ENCODE measurements at places on chromosomes 7 and 10. TPM values are rescaled to one million over a fixed set of nuclear protein-coding genes. Genes with fewer than 3 reads are reported as not detected.

DNA sequence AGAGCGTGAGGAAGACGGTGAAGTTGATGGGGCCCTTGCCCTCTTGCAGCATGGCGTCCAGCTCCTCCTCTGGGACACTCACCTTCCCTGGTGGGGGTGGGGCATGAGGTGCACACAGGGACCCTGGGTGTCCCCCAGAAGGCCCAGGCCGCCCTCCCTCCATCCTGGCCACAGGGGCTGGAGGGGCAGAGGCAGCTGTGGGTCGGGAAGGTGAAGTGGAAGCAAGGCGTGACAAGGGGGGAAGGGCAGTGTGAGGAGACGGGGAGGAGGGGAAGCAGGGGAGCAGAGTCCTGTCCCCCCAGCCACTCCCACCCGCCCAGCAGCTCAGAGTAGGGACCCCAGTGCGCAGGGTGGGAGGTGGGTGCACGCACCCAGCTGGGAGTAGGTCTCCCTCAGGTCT, 791 bp downstream of the MYL7 start:
- DNase-seq = no peak

GRCh38 chr10:103224133-103224532, 21.6 kb upstream of the RPEL1 start:
- DNase-seq = no peak

DNA sequence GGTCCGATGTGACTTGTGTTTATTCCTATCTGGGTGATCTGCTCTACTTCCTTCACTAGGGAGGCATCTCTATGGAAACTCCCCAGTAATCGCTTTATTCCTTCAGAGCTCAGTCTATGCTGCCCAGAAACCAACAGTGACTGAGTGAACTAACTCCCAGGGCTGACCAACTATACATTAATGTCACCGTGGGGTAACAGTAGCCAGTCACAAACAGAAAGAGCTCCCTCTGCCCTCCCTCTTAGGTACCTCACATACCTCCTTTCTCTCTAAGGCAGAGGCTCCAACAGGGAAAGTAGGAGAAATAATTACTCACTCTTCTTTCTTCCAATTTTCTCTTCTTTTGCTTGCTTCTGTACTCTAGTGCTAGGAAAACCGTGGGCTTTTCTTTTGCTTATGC, 855.0 kb downstream of the REEP3 start:
- DNase-seq = no peak

HIPK2 gene
- polyA plus RNA-seq = 27.1 TPM

DNA sequence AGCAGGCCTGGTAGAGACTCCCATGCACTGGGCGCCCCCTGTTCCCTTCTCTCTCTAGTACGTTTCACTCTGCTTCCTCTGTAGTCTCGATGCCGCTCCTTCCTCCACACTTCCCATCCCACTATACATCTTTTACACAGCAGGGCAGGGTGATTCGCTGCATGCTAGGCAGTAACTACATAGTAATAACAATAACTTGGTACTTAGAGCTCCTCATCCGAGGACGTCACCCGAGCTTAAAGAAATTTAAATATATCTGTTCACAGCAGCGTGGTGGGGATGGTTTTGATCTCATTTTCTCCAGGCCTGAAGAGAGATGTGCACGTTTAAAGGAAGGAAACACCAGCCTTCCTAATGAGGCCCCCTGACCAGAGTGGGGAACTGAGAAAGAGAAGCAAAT, 276.9 kb downstream of the SKAP2 start:
- DNase-seq = no peak

DNA sequence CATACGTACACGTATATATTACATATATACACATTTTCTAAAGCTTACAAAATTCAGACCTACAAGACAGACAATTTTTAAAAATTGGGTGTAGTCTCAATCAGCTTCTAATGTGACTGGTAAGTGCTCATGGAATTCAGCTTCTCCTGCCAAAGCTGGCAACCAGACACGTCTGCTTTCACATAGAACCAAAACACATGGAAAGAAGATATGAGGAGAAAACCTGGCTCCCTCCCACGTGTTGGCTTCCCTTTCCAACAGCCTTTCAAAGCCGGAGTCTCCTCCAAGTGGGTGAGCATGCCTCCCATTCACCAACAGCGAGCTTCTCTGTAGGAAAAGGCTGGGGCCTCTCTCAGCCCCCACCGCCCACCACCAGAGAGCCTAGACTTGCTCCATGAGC, 33.4 kb downstream of the CDCA7L start:
- DNase-seq = peak; percentile 66

PRLHR gene
- polyA plus RNA-seq = not detected

- no peak for DNase-seq
Observed at GRCh38 chr10:80611481-80612185, 73.9 kb downstream of the SH2D4B start.

COL26A1 gene
- polyA plus RNA-seq = not detected

DNA sequence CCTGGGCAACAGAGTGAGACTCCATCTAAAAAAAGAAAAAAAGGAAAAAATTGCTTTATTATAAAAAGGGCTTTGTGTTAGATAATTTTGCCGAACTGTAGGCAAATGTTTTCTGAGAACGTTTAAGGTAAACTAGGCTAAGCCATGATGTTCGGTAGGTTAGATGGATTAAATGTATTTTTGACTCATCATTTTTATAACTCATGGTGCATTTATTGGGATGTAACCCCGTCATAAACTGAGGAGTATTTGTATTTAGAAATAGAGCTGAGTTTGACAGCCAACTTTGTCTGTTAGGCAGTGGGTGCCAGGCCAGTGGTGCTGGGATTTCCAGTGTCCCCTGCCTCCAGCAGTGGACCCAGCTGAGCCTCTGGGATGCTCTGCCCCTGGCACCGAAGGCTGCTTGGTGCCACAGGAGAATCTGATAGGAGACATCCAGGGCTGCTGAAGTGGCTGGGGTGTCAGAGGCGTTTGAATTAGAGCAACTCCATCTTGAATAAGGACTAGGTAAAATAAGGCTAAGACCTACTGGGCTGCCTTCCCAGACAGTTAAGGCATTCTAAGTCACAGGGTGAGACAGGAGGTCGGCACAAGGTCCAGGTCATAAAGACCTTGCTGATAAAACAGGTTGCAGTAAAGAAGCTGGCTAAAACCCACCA, 114.9 kb upstream of the EEPD1 start:
- no peak for DNase-seq

- peak; percentile 85 for DNase-seq
Observed at GRCh38 chr10:25174461-25175230, at the start of gene GPR158. TSS of gene GPR158 (plus strand) at chr10:25175001. CDS start at chr10:25175421, 420 bp downstream.

GRCh38 chr7:141844256-141844655, 3.0 kb upstream of the PRSS37 start:
- no peak for DNase-seq

CDK14 gene
- 6.9 TPM for polyA plus RNA-seq

DNA sequence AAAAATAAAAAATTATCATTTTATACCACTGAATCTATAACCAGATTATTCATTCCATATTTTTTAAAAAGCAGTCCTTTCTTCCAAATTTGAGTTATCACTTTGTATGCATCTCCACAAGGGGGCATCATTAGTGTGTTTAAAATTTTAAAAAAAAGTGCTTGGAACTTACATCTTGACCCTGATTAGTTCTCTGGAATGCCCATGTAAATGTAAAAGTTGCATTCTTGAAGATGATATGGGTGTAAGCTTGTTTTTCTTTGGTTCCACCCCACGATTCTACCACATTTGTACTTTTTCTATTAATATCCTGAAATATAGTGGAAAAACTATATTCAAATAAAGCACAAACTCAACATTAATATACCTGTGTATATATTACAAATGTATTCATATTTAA, 144.9 kb downstream of the ELAPOR2 start:
- DNase-seq = peak; percentile 7

DNA sequence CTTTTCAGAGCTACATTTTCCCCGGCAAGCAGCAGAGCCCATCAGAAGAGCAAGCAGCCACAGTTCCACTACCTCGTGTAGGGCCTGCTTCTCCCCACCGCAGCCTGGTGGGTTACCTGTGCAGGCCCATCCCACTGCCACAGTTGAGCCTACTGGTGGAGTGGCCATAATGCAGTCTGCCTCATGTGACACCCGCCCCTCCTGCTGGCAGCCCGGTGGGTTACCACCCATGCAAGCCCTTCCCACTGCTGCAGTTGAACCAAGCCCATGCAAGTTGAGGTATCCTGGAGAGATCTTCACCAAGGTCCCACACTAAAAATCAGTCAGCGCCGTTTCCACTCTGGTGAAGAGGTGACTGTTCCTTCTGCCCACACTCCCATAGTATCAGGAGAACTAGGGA, 32.1 kb upstream of the CNNM1 start:
- DNase-seq = no peak

GRCh38 chr7:110507832-110508231, 583.1 kb upstream of the LRRN3 start:
- DNase-seq = no peak

DNA sequence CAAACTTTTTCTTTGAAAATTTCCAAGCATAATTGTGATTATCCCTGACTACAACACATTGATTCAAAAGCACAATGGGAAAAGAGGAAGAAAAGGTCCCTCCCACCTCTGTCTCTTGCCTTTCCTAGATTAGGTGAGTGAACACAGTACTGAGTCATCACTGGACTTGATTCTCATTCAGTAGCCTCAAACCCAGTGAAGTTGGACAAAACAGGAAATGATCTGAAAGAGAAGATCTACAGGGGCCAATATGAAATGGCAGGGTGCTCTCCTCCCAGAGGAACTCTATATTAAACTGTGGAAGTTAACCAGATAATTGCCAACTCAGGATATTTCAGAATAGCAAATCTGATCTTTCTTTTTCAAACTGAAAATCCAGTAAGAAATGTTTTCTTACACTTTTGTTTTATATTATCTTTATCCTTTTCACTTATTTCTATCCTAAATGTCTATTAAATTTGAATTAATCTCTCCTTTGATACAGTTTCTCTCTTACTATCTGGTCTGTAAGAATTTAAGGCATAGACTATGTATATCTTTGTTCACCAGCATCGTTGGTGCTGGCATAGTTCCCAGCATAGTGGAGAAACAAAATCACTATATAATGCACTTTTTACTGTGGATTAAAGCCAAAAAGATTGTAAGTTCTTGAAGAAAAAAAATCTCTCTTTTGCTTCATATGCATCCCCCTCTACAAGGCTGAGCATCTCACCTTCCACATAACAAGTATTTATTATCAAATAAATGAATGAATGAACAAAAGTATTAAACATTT, 41.4 kb upstream of the IKZF1 start:
- DNase-seq = no peak

DNA sequence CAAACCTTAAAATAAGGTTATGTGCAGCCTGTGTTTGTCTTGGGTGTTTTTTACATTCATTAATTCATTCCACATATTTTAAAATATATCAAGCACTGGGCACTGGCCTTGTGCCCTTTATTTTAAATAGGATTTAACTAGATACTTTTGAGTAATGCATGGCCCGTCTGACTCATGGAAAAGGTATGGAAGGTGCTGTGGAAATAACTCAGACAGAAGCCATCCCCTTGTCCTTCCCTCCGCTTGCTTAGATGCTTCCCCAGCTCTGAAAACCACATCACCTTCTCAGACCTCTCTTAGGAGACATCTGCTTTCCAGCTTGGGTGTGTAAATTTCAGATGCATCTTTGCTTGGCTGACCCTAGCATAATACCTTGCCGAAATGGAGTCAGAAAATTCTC, 30.5 kb downstream of the SLC18A2 start:
- DNase-seq = peak; percentile 23

Data from IMR-90 (cell line).